ENCODE measurements at places on chromosomes 12 and 14.
A peak's percentile ranks its signal among the peaks of the same experiment; 100 is the strongest.

GRCh38 chr12:14416658-14417057, 51.2 kb downstream of the ATF7IP start:
- no peak for DNase-seq

DNA sequence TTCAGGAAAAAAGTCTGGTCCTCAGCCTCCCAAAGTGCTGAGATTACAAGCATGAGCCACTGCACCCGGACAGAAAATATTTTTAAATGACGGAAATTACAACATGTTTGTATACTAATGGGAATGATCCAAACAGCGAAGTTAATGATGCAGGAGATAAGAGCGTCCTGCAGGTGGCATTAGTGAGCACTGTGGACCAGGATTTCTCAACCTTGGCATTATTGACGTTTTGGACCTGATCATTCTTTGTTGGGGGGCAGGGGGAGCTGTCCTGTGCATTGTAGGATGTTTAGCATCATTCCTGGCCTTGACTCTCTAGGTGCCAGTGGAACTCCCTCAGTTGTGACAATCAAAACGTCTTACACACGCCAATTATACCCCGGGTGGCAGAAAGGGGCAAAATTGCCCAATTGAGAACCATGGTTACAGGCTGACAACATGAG, 34.1 kb downstream of the SCFD1 start:
- peak; percentile 2 for DNase-seq

GRCh38 chr14:90867501-90867900, 51.3 kb upstream of the TTC7B start:
- no peak for DNase-seq

DNA sequence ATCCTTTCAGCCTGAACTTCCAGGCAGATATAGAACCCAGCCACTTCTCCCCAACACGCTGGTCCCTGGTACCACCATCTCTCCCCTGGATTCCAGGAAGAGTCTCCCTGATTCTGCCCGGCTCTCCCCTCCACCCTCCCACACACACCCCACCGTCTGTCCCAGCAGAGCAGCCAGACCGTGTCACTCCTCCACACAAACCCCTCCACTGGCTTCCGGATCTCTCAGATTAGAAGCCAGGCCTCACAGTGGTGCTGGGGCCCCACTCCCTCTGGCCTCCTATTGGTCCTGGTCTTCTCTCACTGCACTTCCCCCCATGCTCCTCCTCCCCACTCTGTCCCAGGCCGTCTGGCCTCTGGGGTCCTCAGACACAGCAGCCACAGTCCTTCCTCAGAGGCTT, 52.4 kb upstream of the CDKN3 start:
- no peak for DNase-seq

GRCh38 chr12:83954071-83954789, 958.4 kb downstream of the SLC6A15 start:
- DNase-seq = no peak

- DNase-seq = no peak
Measured at GRCh38 chr12:68334132-68334531, 2.0 kb upstream of the MDM1 start.

- DNase-seq = no peak
Measured at GRCh38 chr12:101884174-101884573, 6.8 kb downstream of the DRAM1 start.

GRCh38 chr12:112868459-112869041, 38.2 kb upstream of the OAS1 start:
- DNase-seq = no peak

- DNase-seq = no peak
Measured at GRCh38 chr14:104001003-104001402, 58.7 kb upstream of the RD3L start.

DNA sequence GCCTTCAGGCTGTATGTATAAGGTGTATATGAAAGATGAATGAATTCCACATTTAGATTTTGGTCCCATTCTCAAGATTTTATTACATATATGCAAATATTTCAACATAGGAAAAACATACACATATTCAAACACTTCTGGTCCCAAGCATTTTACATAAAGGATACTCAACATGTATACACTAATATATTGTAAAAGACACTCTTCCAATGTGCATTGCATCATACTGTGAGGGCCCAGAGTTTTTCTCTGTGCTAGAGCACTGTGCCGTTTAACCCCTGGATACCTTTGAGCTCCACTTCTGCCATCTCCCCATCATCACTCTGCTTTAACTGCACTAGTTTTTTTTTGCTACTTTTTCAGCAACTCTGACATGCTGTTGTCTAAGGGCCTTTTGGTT, 48.1 kb downstream of the ZDHHC17 start:
- no peak for DNase-seq

- no peak for DNase-seq
Measured at GRCh38 chr12:61037792-61038191, 1222.4 kb upstream of the USP15 start.

DNA sequence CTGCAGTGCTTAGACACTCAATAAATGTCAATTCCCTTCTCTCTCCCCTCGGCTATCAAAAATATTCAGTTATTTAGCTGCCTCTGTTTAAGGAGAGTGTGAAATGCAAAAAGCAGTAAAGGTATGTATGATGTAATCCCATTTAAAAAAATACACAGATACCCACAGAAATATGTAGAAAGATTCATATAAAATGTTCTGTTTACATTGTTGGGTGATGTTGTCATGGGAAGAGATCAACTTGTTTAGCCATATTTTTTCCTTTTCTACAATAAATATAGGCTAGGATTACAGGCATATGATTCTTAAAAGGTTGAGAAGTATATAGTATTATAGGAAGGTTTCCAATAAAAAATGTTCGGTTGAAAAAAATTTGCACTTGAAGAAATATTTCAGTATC, 7.8 kb downstream of the PPP2R3C start:
- DNase-seq = no peak

DNA sequence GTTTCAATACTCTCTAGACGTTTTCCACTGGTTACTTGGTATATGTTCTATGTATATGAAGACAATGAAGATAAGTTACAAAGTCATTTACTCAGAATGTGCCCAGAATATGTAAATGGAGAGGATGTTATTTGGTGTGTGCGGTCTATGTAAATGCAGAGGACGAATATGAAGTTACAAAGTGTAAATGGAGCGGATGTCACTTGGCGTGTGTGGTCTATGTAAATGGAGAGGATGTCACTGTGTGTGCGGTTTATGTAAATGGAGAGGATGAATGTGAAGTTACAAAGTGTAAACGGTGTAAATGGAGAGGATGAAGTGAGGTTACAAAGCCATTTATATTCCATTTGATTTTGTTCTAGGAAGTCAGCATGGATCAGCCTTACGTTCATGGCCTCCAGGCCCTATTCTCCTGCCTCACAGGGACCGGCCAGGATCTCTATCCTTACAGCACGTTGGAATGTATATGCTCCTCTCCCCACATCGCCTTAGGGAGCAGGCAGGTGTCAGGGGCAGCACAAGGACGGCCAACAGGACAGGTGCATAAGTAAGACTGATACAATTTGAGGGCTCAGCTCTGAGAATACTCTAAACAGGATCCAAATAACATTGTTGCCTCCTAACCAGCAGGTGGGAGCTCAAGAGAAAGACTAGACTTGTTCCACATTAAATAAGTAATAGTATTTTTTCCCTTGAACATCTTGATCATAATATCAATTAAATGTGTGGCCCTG, 42.4 kb downstream of the GLRX5 start:
- DNase-seq = no peak

DNA sequence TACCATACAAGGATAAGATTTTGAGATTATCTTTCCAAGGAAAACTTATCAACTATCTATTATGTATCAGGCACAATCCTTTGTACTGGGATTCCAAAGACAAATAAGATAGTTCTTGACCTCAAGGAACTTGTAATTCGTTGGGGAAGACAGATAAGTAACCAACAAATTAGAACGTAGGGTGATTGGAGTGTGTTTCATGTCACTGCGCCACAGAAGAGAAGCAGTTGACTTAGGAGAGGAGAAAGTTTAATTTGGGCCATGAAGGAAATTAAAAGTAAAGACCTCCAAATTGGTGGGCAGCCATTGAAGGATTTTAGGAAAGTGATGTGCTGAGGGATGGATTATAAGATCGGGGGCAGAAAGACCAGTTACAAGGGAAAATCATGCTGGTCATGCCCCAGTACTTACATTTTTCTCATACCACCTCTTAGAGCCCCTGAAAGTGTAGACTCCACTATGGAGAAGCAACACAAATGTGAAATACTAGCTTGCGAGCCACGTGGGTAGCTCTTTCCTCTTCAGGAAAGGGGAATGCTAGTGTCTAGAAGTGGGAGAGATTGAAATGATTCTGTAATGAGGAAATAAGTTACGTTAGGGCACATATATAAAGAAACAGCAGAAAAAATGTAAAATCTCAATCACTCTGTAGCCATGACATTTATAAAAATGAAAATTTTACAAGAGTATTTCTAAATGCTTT, 148.7 kb downstream of the ETV6 start:
- DNase-seq = no peak

- DNase-seq = no peak
Measured at GRCh38 chr12:98109266-98109665, 406.1 kb upstream of the TMPO start.

DNA sequence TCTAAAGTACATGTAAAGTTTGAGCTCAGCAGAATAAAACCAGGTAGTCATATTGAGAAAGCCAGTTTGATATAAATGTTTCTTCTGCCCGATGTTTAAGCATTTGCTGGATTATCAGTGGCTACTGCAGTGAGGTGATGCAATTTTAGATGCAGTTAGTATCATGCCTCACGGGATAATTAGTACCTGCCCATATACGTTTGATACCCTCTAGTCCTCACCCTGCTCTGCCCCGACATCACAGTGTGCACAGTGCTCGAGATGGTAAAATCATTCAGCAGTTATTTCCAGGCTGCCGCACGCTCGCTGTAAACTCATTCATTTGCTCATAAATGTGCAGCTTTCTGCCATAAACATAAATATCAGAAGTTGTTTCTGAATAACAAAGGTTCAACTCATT, 152.7 kb downstream of the PELI2 start:
- no peak for DNase-seq

DNA sequence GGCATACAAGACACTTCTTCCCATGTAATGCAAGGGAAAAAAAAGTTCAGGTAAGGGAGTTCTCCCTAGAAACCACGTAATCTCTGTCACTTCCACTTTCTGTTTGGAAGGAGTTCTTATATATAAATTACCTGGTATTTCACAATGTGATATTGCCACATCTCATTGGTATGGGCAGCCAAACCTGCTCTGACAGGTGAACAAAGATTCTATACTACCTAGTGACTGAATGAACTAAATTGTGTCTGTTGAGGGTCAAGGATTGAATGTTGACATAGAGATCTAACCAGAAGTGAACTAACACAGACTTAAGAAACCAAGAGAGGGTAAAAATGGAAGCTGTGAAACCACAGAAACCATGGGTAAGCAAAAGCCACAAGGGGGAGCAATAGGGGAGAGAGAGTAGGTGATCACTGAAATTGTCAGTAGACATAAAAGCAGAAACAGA, 161.3 kb downstream of the RPL10L start:
- DNase-seq = no peak

DNA sequence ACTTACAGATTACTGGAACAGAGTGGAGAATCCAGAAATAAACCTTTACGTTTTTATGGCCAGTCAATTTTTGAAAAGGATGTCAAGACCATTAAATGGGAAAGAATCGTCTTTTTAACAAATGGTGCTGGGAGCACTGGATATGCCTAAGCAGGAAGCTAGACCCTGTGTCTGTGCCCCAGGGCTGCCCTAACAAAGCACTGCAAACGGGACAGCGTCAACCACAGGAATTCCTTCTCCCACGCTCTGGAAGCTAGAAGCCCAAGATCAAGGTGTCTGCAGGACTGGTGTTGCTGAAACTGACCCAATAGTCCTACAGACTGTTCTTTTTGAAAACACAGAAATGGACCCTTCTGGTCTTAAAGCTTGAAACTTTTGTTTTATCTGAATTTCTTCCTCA, 9.3 kb upstream of the TMEM121 start:
- DNase-seq = no peak

DNA sequence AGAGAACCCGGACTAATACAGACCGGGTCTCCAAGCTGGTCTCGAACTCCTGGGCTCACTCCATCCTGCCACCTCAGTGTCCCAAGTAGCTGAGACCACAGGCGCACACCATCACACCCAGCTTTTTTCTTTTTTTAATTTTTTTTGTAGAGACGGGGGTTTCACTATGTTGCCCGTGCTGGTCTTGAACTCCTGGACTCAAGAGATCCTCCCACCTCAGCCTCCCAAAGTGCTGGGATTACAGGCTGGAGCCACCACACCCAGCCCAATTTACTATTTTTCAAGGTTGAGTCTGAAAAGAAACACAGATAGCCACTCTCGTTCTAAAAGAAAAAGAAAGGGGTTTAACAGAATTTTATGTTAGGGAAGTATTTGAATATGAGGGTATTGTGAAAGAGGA, 1.8 kb downstream of the ERO1A start:
- no peak for DNase-seq

DNA sequence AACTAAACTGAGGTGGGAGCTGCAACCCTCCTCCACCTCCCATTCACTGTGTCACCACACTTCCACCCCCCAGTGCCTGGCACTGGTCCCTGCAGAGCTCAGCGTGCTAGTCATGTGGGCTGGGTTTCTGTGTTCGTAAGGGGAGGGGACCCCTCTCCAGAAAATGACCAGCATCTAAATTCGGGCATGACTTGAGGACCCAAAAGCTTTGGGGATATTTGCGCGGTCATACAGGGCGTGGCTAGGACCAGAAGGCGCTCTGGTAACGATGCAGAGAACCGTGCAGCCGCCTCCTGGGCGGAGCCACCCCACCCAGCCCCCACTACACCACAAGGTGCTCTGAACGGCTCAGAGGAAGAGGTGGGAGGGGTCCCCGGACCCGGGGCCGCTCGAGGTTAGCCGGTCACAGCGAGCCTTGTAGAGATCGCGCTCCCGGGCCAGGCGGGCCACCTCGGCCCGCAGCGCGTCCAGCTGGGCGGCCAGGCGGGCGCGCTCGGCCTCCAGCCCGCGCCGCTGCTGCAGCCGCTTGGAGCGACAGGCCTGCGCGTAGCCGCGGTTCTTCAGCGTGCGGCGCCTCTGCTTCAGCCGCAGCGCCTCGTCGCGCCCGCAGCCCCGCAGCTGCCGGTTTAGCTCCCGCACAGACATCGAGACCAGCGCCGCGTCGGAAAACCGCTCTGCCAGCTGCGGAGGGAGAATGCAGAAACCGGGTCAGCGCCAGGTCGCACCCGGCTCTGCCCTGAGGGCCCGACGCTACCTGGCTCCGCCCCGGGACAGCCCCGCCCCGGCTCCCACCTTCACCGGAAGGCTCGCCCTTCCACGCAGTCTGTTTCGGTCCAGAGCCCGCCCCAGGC, 9.8 kb downstream of the CPNE6 start:
- DNase-seq = peak; percentile 58

DNA sequence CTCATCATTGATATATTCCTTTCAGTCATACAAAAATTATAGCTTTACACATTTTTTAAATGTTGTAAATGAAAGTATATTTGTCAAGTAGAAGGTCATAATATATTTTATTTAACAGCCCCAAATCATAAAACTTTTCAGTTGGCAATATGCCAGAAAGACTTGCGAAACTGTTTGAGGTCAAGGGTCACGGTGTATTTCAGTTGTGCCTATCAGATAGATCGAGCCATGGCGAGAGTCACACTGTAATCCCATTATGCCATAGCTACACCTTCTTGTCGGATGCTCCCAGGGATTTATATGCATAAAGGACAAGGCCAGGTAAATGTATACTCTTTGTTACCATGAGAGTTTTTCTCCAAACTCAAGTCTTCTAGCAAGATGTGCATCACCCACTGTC, 26.7 kb upstream of the G2E3 start:
- no peak for DNase-seq

- DNase-seq = no peak
Measured at GRCh38 chr14:52352569-52352968, 38.5 kb downstream of the PTGER2 start.

GRCh38 chr12:102874819-102875218, 42.2 kb downstream of the PAH start:
- DNase-seq = no peak

GRCh38 chr12:112611908-112612307, 179.6 kb upstream of the RPH3A start:
- DNase-seq = no peak
